ENCODE measurements at places on chromosomes 16 and 17.

DNA sequence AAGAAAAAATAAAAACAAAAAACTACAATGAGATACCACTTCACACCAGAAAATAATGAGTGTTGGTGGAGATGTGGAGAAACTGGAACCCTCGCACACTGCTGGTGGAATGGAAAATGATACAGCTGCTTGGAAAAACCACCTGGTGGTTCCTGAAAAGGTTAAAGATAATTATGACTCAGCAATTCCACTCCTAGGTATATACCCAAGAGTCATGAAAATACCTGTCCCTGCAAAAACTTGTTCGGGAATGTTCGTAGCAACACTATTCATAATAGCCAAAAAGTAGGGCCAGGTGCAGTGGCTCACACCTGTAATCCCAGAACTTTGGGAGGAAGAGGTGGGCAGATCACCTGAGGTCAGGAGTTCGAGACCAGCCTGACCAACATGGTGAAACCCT, 8.1 kb upstream of the ITGAE start:
- DNase-seq = no peak

DNA sequence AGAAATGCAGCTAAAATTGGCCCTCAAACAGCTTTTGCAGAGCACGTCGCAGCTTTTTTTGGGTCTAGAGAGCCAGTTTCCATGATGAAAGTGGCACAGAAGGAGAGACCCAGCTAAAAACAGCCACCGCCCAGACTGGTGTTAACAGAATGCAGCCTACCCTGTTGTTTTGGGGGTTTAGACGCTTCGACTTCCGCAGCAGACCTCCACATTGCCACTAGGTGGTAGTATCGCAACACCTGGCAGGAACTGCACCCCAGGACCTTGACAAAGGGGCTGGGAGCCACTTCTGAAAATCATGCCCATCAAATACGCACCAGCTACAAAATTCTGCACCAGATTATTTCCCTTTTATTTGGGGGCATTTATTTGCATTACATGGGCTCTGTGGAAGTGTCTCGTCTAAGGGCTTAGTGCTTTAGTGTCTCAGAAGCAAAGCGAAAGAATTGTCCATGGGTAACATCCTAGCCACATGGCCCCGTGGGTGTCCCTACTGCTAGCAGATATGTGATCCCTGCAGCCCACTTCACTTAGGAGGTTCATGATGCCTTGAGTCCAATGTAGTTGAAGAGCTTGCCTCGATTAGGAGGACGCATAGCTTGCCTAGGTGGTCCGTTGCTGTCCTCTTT, 167.1 kb downstream of the HAPSTR1 start:
- no peak for DNase-seq

GRCh38 chr17:39151943-39152818, 744 bp upstream of the PLXDC1 start:
- no peak for DNase-seq

GRCh38 chr17:21028192-21028591, 14.6 kb downstream of the USP22 start:
- DNase-seq = no peak

GRCh38 chr16:69396187-69397061, 10.6 kb upstream of the TERF2 start:
- DNase-seq = peak; percentile 47

DNA sequence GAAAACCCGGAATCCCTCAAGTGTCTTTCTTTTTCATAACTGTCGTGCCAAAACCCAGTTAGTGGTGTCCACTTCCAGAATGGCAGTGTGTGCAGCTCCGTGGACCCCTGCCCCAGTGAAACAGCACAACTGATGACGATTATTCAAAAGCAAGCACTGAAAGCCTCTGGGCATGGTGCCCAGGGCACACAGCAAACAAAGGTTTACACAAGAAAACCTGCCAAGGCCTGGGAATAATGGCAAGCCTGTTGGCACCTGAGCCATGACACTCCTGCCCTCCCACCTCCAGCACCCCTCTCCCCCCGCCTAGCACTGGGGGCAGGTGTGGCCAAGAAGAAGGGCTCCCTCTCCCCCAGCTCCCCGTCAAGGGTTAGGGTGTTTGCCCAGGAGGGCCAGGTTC, 2.8 kb downstream of the PKMYT1 start:
- DNase-seq = no peak

DNA sequence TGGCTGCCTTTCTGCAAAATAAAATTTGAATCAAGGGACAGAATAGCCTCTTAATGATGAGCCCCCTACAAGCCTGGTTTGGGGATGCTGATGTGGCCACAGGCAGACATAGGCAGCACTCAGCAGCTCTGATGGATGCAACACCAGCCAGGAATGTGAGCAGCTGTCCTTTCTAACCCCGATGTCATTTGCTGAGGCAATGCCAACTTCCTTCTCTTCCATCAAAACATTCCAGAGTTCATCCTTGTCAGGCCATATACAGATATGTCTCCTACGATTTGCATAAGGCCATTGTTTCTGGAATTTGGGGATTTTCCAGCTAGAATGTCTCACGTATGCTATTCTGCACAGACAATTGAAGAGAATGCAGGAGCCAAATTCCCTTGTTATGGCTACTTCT, 52.1 kb upstream of the MYOCD start:
- DNase-seq = no peak

DNA sequence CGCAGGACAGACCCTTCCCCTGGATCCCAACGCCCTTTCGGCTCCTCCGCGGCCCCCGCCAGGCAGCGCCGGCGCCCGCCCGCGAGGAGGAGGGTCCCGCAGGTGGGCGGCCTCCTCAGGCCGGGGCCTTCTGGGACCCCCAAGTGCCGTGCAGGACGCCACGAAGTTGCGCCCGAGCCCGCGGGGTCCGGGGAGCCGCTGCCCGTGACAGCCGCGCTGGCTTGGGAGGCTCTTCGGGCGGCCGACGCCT, 504 bp downstream of the ERN1 start:
- no peak for DNase-seq

DNA sequence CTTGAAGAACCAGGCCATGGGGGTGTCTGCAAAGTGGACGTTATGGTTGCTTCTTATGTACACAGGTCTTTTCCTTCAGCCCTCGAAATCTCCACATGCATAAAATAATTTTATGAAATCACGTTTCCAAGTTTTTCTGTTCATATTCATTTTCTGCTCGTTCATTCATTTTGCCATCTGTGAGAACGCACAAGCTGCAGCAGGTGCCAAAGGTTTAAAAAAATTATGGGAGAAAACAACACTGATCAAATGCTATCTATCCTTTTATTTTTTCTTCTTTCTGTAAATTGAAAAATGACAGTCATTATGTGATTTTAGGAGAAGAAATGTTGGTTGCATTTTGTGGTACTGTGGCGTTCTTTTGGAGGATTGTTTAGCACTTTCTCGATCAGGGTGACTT, 15.5 kb downstream of the SPACA3 start:
- no peak for DNase-seq

DNA sequence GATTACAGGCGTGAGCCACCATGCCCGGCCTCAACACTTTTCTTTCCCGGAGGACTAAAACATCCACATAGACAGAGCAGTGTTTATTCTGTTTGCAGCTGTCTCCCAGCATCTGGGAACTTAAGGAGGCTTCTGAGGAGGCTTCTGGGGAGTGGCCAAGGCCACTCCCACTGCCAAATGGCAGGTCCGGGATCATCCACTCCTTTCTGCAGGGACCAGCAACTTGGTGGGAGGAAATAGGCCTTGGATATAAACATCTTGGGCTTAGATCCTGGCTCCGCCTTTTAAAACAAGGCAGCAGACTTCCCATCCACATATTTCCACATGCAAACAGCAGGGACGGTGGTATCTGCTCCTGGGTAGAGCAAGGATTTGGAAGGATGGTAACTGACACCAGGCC, 14.1 kb upstream of the SPATA32 start:
- DNase-seq = no peak

- DNase-seq = no peak
Measured at GRCh38 chr17:64327201-64327930, 63.3 kb downstream of the PECAM1 start.

DNA sequence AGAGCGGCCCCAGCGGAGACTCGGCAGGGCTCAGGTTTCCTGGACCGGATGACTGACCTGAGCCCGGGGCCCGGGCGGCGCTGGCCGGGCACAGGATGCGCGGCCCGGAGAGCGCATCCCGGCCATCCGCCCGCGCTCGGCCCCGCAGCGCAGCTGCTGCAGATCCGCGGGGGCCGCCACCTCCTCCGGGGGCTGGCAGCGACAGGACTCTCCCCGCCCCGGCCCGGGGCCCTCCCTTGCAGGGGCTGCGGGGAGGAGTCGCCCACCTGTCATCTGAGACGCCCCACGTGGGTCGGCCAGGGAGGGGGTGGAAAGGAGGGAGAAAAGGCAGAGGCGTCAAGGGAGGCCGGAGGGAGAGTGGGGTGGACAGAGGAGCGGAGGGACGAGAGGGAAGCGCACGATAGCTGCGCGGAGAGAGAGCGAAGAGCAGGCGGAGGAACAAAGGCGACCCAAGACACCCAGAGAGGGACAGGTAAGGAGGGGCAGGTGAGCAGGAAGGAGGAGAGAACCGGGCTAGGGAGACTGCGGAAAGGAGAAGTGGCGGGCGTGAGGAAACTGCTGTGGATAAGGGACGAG, 471 bp upstream of the PRKAR1A start:
- DNase-seq = peak; percentile 32

DNA sequence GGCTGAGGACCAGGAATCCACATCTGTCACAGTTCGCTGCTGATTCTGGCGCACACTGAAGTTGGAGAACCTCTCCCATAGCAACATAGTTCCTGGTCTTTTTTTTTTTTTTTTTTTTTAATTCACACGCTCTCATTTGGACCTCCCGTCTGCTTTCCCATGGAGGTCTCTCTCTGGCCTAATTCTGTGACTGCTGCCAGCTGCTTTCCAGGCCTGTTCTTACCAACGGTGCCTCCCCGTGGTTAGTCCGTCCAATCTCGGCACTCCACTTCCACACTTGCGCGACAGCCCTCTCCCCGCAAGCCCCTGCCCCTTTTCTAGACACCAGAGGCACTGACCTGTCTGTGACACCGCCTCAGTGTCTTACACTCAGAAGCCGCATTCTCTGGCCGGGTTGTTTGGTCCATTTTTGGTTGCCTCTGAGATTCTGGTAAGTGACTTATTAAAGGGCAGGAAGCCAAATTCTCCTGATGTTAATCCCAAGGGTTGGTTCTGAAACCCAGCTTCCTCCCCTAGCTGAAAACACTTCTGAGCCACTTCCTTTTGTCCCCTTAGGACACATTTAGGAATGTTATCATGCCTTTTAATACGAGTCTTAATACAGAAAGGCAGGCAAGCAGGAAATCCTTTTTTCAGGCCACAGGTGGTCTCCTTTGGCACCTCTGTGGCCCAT, 1.1 kb upstream of the AKTIP start:
- no peak for DNase-seq

GRCh38 chr16:87664792-87665191, 62.5 kb downstream of the JPH3 start:
- no peak for DNase-seq

GRCh38 chr17:66214884-66215528, 14.2 kb downstream of the APOH start:
- DNase-seq = no peak

GRCh38 chr16:30166202-30166902, 17.1 kb upstream of the CORO1A start:
- DNase-seq = no peak

DNA sequence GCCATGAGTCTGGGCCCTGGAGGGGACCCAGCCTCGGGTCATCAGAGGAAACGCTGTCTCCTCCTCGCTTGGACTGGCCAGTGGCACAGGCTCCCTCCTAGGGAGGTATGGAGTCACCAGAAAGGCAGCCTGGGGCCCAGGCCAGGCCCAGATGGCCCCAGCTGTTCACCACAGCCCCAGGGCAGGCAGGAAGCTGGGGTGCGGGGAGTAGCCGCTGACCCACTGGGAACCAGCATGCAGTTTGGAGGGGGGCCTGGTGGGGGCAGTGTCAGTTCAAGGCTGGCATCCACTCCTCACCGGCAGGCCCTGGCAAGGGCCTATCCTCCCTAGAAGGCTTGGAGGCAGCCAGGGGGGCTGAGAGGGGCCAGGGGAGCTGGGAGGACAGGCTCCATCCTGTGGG, 48.8 kb downstream of the SDK2 start:
- DNase-seq = peak; percentile 17

DNA sequence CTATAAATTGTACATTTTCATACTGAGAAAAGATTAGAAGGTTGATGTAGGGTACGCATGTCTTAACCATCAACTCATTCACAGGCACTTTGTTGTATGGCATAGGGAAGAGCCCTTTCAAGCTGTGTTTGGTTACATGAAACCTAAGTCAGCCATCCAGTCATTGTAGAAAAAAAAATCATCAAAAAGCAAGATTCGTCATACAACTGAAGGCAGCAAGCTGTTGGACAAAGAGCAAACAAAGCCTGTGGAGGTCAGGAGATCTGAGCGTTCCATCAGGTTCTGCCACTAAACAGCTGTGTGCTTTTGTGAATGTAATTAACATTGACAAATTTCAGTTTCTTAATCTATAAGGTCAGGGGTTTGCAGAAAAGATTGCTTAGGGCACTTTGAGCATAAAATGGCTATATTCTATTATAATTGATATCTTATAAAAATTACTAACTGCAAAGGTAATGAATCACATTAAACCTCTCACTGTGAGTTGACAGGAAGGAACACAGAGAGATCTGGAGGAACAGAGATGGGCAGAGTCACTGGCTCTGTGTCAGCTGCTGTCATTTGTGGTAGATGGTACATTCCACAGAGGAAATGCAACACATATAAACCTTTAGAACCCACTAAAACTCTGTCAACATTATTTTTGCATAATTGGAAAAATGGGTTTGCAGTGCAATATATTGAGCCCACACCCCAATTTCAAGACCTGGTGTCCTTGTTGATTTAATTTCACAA, 66.3 kb upstream of the MYOCD start:
- no peak for DNase-seq

GRCh38 chr17:38796451-38797157, 2.8 kb downstream of the PIP4K2B start:
- no peak for DNase-seq

DNA sequence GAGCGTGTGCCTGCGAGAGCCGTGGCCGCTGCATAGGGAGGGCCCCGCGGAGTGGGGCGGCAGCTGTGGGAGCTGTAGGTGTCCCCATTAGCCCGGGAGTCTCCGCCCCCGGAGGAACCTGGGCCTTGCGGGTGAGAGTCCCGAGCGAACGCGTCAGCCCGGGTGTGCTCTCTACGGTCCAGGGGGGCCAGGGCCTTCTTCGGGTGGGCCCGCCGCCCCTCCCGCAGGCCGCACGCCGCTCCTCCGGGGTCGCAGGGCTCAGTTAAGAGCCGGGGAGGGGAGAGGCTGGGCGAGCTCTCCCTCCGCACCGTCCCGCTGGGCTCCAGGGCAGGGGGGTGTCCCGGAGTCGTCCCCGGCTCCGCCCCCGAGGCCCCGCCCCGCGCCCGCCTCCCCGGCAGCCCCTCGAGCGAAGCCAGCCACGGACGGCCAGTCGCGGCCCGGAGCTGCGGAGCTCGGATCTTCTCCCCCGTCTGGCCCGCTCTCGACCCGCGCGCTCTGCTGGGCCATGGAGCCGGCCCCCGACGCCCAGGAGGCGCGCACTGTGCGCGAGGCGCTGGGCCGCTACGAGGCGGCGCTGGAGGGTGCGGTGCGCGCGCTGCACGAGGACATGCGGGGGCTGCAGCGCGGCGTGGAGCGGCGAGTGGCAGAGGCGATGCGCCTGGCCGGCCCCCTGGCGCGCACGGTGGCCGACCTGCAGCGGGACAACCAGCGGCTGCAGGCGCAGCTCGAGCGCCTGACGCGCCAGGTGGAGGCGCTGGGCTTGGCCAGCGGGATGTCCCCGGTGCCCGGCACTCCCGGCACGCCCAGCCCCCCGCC, at the start of gene SMTNL2:
TSS of gene SMTNL2 (plus strand) at position 429 of the 816 bp plus-strand sequence. CDS start at position 506, 77 bp downstream.
- DNase-seq = no peak

- no peak for DNase-seq
Measured at GRCh38 chr16:17105239-17105797, 365.4 kb downstream of the XYLT1 start.
